Activated CD8-positive, alpha-beta memory T cell treated with anti-CD3 and anti-CD28 coated beads for 24 hours (primary cell): ENCODE measurements at places on chromosomes 11 and 22.

DNA sequence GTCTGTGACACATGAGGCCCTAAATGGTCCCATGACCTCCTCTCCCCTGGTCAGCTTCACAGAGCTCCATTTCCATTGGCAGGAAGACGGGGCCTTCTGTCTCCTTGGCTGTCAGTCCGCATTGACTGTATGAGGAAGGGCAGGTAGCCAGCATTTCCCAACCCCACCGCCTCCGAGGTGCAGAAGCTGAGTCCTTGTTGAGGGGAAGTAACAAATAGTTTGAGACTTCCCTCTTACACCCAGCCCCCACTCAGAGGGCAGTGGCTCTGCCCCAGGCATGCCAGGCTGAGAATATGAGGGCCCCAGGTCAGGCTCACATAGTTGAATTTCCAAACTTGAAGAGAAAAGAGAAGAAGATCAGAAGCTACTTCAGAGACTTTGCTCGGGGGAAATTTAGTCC is 611.1 kb downstream of the BRD1 start:
- DNase-seq = peak; percentile 32

DNA sequence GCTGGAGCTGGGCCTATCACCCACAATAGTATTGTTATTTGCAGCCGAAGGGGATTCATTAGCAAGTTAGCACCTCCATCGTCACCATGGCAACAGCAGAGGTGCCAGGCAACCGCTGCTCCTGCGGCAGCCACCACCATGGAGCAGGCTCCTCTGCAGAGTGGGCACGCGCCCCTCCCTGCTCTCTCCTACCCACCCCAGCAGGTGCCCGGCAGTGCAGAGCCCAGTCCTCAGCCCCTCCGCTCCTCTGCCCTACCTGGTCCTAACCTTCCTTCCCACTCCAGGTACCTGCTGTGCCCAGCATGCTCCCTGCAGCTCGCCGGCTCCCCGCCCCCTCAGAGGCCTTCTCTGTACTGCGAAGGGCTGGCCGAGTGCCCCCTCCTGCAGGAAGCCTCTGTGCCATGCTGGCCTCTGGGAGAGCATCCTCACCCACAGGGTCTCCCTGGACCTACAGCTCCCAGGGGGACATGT is 3.6 kb downstream of the DUSP8 start:
- no peak for DNase-seq

- no peak for DNase-seq
Observed at GRCh38 chr11:1116666-1117390, 40.9 kb upstream of the MUC5AC start.

- no peak for DNase-seq
Observed at GRCh38 chr11:67576735-67577475, 6.7 kb upstream of the GSTP1 start.

GRCh38 chr22:41885116-41885515 is 29.8 kb downstream of the SHISA8 start:
- no peak for DNase-seq

- DNase-seq = no peak
Observed at GRCh38 chr11:2393111-2393868, 7.3 kb upstream of the TSSC4 start.

- no peak for DNase-seq
Observed at GRCh38 chr11:45665933-45666647, 668 bp upstream of the CHST1 start.

DNA sequence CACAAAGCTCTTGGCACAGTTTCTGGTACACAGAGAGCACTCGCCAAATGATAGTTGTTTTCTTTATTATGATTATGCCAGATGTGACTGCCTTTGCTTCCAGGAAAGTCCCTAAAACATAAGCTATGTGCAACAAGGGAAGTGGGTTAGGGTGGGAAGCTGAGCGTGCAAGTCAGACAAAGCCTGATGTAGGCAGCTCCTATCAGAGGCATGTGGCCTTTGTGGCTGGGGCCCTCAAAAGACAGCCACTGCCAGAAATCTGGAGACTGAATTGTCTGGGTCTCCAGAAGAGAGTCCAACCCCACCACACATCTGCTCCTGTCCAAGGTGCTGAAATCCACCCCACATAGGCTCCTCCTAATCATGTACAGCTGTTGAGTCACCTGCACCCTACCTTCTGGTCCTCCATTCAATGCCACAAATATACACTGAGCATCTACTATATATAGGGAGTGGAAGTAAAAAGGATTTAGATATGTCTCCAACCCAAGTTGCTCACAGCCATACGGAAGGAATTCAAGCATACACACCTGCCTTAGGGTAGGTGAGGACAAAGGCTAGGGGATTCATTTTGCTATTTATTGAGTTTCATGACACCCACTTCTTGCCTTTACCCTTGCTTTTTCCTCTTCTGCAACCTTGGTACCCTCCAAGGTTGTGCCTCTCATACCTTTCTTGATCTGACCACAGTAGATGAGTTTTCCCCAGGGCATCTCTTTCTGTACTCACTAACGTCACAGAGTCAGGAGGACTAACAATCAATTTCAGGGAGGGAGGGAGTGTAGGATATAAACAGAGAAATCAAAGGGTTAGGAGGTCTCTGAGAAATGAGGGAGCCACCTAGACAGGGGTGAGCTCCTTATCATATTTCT is 12.4 kb downstream of the SEC14L3 start:
- DNase-seq = no peak

- no peak for DNase-seq
Observed at GRCh38 chr22:42813501-42813900, 43.6 kb downstream of the ARFGAP3 start.

DNA sequence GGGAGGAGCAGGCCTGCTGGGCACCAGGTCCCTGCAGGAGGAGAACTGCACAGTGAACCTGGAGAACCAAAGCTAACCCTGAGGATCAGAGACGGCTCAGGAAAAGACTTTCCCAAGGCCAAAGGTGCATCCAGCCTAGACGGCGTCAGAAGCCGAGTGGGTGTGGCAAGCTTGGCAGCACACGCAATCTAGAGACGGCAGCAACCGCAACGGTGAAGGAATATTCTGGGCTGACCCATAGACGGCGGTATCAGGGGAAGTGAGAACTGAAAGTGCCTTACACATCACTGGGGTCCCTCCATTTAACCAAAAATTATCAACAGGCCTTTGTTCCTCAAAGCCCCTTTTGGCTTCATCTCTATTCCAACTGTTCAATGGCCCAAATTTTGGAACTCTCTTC is 26.2 kb downstream of the SPATA19 start:
- DNase-seq = no peak
